ENCODE measurements at places on chromosomes 13 and 19.

GRCh38 chr13:61413572-61414535, 1.8 kb downstream of the PCDH20 start:
- no peak for DNase-seq

GRCh38 chr13:78601874-78602560, 1.3 kb downstream of the POU4F1 start:
- no peak for DNase-seq

GRCh38 chr13:38226496-38226895, 123.2 kb upstream of the UFM1 start:
- DNase-seq: no peak

DNA sequence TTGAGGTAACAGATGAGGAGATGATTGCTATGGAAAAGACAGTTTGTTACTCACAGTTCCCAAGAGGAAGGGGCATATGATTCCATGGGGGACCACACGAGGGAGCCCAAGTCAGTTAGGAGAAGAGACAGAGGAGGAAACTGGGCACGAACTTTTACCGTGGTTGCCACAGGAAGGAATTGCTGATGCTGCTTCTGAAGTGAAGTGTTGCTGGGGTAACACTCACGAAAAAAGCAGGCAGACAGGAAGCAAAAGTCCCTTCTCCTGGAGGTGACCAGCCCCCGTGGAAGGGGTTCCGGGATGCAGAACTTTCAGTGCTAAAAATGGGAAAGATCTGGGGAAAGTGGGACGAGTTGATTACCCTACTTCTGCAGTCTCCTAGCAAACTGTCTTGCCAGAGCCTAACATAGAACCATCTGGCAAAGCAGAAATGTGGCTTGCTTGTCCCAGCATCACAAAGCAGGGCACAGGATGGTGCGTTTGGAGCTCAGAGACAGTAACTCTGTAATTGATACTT, 35.4 kb upstream of the MAP3K10 start:
- DNase-seq: no peak

DNA sequence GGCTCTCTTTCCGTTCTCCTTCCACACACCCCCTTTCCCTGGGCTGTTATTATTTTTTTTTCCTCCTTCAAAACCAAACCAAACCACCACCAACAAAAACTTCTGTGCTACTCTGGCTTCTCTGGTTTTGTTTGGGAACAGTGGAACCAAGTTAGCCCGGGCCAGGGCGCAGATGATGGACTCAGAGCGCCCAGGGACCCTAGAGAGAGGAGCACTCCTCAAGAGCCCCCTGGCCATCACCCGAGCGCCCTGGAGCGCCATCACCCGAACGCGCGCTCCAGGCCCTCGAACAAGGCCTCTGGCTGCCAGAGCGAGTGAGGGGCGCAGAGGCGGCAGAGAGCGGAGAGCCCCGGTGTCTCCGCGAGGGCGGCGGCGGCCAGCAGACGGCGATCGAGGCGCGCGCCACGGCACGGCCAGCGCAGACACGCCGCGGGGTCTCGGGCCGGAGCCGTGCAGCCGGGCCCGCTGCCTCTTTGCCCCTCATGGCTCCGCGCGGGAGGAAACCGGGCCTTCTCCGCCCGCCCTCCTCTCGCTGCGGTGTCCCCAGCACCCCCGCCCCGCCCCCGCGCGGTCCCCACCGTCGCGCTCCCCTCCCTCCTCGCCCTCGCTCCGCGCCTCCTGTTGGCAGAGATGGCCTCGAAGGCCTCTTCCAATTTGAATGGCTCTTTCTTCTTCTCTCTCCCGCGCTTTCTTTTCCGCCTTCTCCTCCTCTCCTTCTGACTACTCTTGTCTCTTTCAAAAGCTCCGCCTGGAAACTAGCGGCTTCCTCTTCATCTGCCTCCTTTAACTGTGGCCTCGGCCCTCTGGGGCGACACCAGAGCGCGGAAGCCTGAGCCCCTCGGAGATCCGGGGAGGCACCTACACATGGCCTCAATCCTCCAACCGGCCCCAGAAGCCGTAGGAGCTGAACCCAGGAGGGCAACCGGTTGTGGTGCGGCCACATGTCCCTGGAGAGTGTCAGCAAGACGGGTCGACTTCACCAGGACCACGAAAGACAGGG, 4.1 kb upstream of the SOX1 start:
- DNase-seq: no peak

- no peak for DNase-seq
These were observed 233.8 kb upstream of the EDNRB start for GRCh38 chr13:78152415-78152814.

DNA sequence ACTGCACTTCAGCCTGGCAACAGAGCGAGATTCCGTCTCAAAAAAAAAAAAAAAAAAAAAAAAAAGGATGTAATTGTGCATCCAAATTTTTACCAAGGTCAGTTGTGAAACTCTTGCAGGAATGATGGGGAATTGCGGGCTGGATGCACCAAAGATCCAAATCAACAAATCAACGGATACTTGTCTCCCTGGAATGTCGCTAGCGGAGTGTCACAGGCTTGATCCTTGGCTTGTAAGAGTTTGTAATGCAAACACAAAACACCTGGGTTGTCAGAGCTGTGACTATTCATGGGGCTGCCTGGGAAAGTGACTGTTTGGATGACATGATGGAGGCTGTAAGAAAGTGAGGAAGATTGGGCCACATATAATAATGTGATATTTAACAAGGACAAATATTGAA, 4.2 kb downstream of the KANK3 start:
- no peak for DNase-seq

DNA sequence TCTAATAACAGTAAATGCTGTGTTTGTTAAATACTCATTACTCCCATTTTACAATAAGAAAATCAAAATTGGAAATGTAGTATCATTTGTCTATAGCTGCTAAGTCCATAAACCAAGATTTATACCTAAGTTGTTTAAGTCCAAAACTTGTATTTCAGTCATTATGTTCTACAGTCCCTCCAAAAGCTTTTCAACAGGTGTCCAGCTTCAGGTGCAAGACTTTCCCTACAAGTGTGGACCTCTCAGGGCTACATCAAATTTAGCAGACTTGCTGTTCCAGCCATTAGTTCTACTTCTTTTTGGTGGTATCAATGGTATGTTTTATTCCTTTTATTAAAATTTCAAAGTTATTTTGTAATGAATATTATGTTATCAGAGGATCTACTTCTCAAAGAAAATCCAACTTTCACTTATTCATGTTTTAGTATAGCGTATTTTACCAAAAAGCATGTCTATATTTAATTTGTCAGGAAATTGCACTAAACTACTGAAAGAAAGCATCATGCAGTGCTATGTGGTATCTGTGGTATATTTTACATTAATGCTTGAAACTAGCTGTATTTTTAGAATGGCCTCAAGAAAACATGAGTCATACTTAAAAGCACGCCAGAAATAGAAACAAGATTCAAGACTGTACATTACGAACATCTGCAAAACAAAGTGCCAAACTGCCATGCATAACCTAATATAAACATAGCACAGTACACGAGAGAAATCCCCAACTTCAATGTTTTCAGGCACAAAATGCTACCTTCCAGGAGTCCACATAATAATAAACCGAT, 44.5 kb downstream of the VWA8 start:
- no peak for DNase-seq

DNA sequence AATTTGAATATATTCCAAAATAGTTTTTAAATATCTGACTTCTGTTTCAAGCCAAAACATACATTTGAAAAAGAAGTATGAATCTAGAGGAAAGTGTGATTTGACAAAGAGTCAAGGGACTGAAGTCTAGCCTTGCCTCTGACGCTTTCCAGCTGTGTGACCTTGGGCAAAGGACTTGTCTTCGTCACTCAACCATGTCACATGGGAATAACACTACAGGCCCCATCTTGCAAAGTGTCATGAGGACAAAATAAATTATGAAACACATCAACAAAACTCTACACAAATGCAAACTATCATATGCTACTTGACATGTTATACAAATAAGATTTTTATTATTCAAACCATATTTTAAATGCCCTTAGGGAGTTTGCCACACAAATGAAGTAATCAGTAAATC, 73.0 kb downstream of the CYSLTR2 start:
- DNase-seq: no peak

DNA sequence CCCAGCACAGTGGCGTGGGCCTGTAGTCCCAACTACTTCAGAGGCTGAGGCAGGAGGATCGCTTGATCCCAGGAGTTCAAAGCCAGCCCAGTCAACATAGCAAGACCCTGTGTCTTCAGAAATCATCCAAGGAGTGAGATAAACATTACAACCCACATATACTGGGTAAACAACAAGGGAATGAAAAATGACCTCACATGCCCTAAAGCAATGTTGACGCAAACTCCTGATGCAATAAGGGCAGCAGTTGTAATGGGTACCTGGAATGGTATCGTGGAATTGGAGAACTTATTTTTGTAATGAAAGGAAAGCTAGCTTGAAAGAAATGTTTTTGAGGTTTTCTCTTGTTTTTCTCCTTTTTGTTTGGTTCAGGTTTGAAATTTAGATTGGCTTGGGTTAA, 24.5 kb upstream of the LGALS16 start:
- no peak for DNase-seq

GRCh38 chr19:45782820-45783785, 813 bp upstream of the DMPK start:
- DNase-seq: no peak

GRCh38 chr19:16856091-16856490, 26.9 kb downstream of the SIN3B start:
- DNase-seq: no peak

DNA sequence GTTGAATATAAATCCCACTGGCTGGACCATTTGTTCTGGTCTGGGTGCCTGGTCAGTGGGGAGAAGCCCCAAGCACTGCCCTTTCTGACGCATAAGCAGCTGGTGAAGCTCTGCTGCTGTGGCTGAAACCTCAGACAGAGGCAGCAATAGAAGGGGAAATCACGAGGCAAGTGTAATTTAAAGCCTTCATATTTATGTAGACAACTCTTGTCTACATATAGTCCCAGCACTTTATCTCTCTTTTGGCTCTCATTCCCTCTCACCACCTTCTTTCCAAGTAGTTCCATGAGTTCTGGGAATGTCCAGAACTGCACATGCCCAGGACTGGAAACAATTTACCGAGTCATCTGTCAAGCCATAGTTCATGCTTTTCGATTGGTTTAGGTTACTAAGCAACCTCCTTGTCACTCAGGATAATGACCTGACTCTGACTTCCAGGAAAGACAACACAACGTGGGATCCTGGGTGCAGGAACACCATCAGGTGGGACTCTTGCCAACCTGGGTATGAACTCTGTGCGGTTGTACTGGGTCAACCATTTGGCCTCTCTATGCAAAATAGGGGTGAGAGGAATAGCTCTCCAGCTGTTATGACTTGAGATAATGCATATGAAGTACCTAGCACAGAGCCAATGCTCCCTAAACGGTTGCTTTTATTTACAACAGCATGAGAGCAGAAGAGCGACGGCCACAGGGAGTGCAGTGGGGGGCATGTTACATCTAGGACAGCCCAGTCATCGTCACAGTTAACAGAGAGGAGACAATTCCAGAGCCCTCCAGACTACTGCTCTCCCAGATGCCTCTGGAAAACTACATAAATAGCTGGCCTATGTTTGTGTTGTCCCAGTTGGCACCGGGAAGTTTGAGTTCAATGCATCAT, 321.9 kb downstream of the FOXO1 start:
- no peak for DNase-seq

- no peak for DNase-seq
These were observed 49.3 kb upstream of the GPR183 start for GRCh38 chr13:99356262-99357091.

DNA sequence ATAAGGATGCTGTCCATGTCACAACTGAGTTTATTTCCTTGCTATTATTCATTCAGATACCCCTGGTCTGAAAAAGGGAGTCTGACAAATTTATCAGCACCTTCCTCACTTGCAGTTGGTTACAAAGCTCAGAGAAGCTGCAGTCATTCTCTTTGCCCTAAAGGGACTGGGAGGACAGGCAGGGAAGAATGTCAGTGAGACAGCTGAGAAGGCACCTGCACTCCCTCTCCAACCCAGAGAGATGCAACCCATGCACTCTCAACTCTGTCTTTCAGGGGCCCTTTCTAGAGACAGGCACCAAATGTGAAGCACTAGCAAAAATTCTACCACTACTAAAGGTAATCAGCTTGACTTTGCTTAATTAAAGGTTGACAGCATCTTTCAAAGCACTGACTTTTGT, 83.3 kb downstream of the CRYL1 start:
- DNase-seq: no peak

DNA sequence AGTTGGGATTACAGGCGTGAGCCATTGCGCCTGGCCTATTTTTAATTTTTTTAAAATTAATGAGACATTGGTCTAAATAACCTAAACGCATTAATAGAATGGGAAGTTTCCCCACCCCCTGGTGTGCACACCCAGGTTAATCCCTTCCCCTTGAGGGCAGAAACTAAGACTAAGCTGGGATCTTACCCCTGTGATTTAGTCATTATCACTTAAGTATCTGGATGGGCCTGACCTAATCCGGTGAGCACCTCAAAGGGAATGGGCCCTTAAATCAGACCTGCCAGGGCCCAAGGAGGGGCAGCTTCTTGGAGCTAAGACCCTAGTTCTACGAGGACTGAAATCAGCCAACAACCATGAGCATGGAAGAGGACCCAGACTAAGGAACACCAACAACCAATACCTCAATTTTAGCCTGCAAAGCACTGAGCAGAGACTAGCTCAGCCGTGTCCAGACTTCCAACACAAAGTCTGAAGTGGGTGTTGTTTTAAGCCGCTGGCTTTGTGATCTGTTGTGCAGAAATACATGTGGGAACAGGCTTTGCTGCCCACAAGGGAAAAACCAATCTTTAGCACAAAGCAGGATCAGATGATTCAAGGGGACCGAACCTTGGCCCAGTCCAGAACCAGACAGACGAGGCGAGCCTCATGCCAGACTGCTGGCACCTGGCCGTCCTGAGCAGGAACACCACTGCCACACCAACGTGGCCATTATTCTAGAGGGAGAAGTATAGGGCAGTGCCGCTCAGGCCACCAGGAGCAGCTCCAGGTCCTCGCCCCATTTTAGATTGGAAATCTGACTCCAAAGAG, 7.1 kb downstream of the UBE2S start:
- DNase-seq: no peak
